Adrenal gland (tissue), 19 donors: ENCODE measurements at places on chromosomes 7 and 10. TPM values are rescaled to one million over a fixed set of nuclear protein-coding genes. Genes with fewer than 3 reads are reported as not detected.
A peak's percentile ranks its signal among the peaks of the same experiment; 100 is the strongest.

- H3K27ac ChIP-seq, result no peak overlapping the region
- no peaks in the 10 kb centered on the region for H3K27me3 ChIP-seq
- H3K4me3 ChIP-seq, result no peak overlapping the region
- H3K4me1 ChIP-seq, result no peaks in the 10 kb centered on the region
- H3K36me3 ChIP-seq, result no peaks in the 10 kb centered on the region
- DNase-seq, result no peak
These were observed 248.0 kb downstream of the USP6NL start for GRCh38 chr10:11363497-11363896.

- H3K4me1 ChIP-seq, result peaks cover 27% of the 10 kb centered on the region
- H3K27ac ChIP-seq, result peak overlapping the region; percentile 79
- H3K4me3 ChIP-seq, result no peak overlapping the region
- H3K27me3 ChIP-seq, result no peaks in the 10 kb centered on the region
- no peak for DNase-seq
These were observed 21.1 kb upstream of the SAR1A start for GRCh38 chr10:70191161-70191971.

DNA sequence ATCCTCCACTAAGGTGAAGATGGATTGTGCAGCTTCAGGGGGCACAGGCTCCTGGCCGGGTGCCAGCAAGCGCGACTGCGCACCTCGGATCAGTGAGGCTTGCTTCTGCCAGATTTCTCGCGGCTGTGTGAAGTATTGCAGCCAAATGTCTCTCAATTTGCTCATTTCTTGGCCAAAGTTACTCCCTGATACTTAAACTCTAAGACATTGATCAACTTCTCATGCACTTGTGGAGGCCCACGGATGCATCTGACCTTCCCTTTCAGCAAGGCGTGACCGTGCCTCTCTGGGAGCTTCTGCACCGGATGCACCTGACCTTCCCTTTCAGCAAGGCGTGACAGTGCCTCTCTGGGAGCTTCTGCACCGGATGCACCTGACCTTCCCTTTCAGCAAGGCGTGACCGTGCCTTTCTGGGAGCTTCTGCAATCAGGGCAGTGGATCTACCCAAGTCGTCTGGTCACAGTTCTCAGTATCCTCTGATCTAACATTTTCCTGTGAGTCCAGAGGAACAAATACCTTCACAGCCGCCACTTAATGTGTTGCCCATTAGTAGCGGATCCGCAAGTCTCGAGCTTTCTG, 248.3 kb downstream of the ADARB2 start:
- no peaks in the 10 kb centered on the region for H3K36me3 ChIP-seq
- H3K4me3 ChIP-seq, result no peak overlapping the region
- no peak overlapping the region for H3K27ac ChIP-seq
- no peaks in the 10 kb centered on the region for H3K4me1 ChIP-seq
- no peak for DNase-seq

Gene ZEB1
- 17.7 TPM for polyA plus RNA-seq

DNA sequence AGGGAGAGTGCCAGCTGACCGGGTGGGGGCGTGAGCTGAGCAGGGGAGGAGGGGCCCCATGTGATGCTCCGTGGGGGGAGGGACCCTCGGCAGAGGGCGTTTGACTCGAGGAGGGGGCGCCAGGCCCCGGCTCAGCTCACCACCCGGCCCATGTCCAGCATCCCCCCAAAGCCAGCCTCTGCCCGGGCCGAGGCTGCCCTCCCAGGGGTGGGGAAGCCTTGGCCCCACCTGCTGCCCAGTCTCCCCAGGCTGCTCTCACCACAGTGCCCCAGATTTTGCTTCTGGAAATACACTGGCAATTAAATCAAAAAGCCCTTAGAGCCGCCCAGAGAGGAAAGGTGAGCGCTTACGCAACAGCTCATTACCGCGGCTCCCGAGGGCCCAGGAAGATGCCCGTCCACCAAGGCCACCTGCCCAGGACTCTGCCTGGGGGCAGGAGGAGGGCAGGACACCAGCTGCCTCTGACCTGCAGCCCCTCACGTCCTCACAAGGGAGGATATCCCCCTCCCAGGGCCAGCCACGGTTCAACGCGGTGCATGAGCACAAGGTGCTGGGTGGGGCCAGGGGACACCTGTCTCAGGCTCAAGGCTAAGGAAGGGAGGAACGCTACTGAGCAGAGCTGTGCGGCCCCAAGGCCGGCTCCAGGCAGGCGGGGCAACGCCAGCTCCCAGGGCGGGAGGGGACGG, 70.0 kb upstream of the INPP5A start:
- H3K4me3 ChIP-seq, result no peak overlapping the region
- H3K27me3 ChIP-seq, result no peaks in the 10 kb centered on the region
- peaks cover 16% of the 10 kb centered on the region for H3K4me1 ChIP-seq
- no peaks in the 10 kb centered on the region for H3K36me3 ChIP-seq
- H3K27ac ChIP-seq, result no peak overlapping the region
- DNase-seq, result peak; percentile 27

Gene GPRIN2
- polyA plus RNA-seq, result 0.17 TPM

Gene CCL24
- not detected for polyA plus RNA-seq

DNA sequence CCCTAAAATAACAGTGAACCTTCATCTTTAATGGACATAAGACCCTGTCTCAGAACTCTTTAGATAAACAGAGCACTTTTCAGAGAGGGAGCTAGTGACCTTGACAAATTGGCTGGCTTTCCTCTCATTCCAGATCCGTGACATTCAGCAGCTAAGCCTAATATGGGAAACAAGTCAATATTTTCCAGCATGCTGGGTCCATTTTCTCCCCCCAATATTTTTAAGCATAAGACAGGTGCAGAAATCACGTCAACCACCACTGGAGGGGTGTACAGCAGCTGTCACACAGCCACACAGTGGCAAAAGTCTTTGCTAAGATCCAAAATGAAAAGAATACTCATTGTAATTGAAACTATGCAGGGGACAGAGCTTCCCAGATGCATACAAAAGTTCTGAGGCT, 26.1 kb downstream of the LRRTM3 start:
- no peaks in the 10 kb centered on the region for H3K27me3 ChIP-seq
- H3K27ac ChIP-seq, result no peak overlapping the region
- H3K4me1 ChIP-seq, result peaks cover 10% of the 10 kb centered on the region
- no peak for DNase-seq

DNA sequence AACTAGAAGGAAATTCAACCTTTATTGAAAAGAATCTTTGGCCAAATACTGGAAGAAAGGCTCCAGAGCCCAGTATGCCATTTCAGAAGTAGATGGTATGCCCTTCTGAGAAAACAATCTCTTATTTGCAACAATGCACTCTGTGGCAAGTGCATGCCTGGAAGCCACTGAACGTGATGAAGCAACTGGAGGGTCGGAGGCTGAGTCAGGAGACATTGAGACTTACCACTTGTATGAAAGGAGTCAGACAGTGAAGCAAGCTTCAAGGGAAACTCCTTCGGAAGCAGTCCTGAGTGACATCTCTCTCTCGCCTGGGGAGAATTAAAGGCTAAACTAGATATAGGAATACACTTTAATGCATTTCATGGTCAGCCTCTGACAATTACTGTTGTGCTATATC, 353.7 kb downstream of the NRG3 start:
- H3K27ac ChIP-seq, result no peak overlapping the region
- H3K27me3 ChIP-seq, result no peaks in the 10 kb centered on the region
- no peak for DNase-seq
- H3K4me1 ChIP-seq, result no peaks in the 10 kb centered on the region
- H3K36me3 ChIP-seq, result no peaks in the 10 kb centered on the region
- H3K4me3 ChIP-seq, result no peak overlapping the region

DNA sequence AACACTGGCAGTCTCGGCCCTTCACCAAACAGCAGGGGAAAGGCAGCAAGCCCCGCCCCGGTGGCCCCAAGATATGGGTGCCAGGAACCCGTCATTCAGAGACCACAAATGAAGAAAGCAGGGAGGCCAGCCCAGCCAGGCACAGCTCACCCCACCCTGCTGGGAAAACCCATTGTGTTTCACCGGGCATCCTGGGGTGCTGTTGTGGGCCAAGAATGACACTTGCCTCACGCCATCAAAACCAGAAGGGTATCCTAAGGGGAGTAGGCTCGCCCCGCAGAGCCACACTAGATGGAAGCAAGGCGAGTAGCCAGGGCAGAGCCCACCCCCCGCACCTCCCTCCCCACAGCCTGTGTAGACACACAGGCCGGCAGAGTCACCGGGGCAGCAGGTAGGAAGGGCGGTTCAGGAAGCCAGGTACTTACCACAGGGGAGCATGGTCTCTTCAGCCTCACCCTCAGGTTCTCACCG, 72.5 kb upstream of the KCNMA1 start:
- no peaks in the 10 kb centered on the region for H3K36me3 ChIP-seq
- H3K4me1 ChIP-seq, result peaks cover 6% of the 10 kb centered on the region
- no peak overlapping the region for H3K27ac ChIP-seq
- H3K27me3 ChIP-seq, result peaks cover 6% of the 10 kb centered on the region
- no peak for DNase-seq

Gene GJD4
- not detected for polyA plus RNA-seq

Gene SGPL1
- polyA plus RNA-seq, result 17.0 TPM

DNA sequence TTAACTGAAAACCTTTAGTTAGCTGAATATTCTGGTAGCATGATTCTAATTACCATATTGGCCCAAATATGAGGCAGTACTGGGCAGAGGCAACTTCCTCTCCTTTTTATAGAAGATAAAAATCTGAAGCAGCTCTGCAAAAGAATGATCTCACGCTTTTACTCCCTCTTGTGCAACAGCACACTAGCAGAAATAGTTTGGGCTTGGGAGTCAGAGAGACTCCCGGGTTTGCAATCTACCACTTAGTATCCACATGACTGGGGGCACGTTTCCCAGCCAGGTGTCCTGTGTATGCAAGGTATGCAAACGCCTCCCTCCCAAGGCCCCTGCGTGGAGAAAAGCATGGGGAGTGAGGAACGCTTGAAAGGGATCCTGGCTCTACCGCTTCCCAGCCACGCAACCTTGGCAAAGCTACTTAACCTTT, 47.2 kb upstream of the RHEB start:
- H3K4me3 ChIP-seq, result no peak overlapping the region
- H3K27ac ChIP-seq, result no peak overlapping the region
- H3K36me3 ChIP-seq, result no peaks in the 10 kb centered on the region
- DNase-seq, result no peak
- H3K27me3 ChIP-seq, result no peaks in the 10 kb centered on the region

DNA sequence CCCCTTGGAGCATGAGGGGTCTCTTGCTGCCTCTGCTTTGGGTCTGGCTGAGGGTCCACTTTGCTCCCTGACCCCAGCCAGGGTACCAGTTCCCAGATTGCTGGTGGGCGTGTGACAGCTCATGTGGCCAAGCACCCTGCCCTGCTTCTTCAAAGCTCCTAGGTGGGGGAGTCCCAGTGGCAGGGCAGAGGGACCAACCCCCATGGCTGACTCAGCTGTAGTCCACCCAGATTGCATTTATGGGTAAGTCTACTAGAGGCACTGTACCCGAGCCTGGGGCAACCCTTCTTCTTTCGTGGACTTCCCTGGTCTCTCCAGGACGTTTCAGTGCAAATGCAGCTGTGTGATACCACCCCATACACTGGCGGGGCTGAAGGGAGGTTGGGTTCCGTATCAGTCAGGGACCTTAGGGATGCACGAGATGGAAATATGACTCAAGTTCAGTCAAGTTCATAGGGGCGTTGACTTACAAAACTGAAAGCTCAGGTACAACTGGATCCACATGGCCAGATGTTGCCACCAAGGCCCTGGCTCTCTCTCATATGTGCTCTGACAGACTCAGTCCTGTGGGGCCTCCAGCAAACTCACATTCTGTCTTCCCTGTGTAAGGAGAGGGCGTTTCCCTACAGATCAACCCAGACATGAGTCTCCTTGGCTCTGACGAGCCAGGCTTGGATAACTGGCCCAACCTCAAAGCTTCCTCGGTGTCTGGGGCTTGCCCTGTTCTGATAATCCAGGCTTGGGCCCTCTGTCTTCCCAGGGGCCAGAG, 13.6 kb downstream of the PTPRE start:
- no peaks in the 10 kb centered on the region for H3K27me3 ChIP-seq
- H3K27ac ChIP-seq, result no peak overlapping the region
- H3K4me1 ChIP-seq, result peaks cover 53% of the 10 kb centered on the region
- no peak overlapping the region for H3K4me3 ChIP-seq
- no peaks in the 10 kb centered on the region for H3K36me3 ChIP-seq
- DNase-seq, result no peak

Gene ARHGEF5
- polyA plus RNA-seq, result 1.7 TPM

Gene CADPS2
- 14.6 TPM for polyA plus RNA-seq

Gene ADRA2A
- 0.32 TPM for polyA plus RNA-seq

DNA sequence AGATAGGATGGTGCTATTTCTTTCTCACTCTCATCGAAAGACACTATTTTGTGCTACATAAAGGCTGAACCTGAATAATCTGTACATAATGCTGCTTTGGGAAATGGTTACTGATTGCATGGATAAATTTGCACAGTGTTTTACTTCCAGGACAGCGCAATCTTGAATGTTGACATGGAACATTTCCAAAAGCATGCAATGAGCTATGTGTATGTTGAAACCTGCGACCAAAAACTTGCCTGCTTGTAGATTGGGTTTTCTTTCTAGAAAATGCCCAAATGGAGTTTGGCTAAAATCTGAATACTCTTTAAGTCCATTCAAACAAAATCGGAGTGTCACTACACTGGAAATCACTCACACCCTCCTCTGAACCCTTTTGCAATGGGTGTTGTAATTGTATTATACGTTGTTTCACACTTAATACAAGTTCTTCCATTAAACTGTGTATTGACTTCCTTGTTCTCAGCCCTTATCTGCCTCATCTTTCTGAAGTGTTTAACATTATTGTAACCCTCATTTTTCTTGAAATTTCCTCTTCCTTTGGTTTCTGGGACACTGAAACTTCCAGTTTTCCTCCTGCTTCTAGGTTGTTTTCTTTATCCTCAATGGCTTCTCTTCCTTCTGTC, 73.7 kb upstream of the CAPZA2 start:
- no peak overlapping the region for H3K4me3 ChIP-seq
- no peak for DNase-seq
- no peaks in the 10 kb centered on the region for H3K4me1 ChIP-seq
- no peak overlapping the region for H3K27ac ChIP-seq
- H3K36me3 ChIP-seq, result no peaks in the 10 kb centered on the region
- H3K27me3 ChIP-seq, result no peaks in the 10 kb centered on the region

Gene PON1
- polyA plus RNA-seq, result 0.54 TPM

Gene INMT
- 37.2 TPM for polyA plus RNA-seq

- no peak overlapping the region for H3K4me3 ChIP-seq
- no peak overlapping the region for H3K27ac ChIP-seq
- DNase-seq, result no peak
- no peaks in the 10 kb centered on the region for H3K27me3 ChIP-seq
These were observed 194.1 kb downstream of the DGKI start for GRCh38 chr7:137652721-137653120.

DNA sequence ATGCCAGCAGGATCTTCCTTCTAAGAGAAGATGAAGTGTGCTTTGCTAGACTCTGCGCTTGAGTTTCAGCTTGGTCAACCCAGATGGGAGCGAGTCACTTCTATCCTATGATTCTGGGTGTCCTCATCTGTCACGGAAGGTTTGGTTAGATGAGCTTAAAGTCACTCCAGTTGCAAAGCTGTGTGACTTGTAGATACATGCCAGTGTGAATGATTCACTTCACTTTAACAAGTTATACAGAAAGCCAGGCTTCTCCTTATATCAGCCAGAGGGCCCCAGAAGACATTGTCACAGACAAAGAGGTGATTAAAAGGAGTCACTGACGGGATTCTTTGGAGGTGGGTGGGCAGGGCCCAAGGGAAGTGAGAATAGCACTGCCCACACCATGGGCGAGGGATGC, 122.6 kb upstream of the PFKP start:
- DNase-seq, result no peak
- no peak overlapping the region for H3K4me3 ChIP-seq
- no peaks in the 10 kb centered on the region for H3K36me3 ChIP-seq
- H3K27ac ChIP-seq, result no peak overlapping the region
- no peaks in the 10 kb centered on the region for H3K4me1 ChIP-seq

GRCh38 chr7:155093596-155093995, 23.5 kb downstream of the HTR5A start:
- no peak overlapping the region for H3K27ac ChIP-seq
- H3K4me3 ChIP-seq, result no peak overlapping the region
- no peaks in the 10 kb centered on the region for H3K27me3 ChIP-seq
- DNase-seq, result no peak
- no peaks in the 10 kb centered on the region for H3K36me3 ChIP-seq
